ENCODE measurements at places on chromosomes 11 and 22. TPM values are rescaled to one million over a fixed set of nuclear protein-coding genes. Genes with fewer than 3 reads are reported as not detected.

GRCh38 chr11:61695917-61696316 lies 15.7 kb downstream of the DAGLA start:
- no peak for DNase-seq

- DNase-seq: no peak
Measured at GRCh38 chr11:58596621-58597020, 17.8 kb downstream of the ZFP91 start.

DNA sequence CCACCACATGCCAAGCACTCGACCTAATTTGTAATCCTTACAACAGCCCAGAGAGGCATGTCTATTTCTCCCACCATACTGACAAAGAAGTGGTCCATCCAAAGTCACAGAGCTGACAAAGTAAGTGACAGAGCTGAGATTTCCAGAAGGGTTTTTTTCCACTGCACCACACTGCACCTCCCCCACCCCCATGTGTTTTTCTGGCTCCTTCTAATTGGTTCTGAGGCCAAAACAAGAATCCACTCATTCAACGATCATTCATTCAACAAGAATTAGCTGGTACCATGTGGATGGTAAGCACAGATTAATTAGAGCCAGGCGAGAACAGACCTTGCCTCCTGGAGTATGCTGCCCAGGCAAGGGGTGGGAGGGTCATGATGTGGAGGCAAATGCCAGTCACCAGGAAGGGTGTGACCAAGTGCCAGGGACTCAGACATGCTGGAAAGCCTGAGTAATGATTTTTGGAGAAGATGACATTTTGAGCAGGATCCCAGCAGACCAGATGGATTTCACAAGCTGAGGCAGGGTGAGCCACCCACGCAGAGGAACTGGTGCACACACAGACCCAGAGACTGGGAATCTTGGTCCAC lies 14.9 kb upstream of the PRG2 start:
- no peak for DNase-seq

DNA sequence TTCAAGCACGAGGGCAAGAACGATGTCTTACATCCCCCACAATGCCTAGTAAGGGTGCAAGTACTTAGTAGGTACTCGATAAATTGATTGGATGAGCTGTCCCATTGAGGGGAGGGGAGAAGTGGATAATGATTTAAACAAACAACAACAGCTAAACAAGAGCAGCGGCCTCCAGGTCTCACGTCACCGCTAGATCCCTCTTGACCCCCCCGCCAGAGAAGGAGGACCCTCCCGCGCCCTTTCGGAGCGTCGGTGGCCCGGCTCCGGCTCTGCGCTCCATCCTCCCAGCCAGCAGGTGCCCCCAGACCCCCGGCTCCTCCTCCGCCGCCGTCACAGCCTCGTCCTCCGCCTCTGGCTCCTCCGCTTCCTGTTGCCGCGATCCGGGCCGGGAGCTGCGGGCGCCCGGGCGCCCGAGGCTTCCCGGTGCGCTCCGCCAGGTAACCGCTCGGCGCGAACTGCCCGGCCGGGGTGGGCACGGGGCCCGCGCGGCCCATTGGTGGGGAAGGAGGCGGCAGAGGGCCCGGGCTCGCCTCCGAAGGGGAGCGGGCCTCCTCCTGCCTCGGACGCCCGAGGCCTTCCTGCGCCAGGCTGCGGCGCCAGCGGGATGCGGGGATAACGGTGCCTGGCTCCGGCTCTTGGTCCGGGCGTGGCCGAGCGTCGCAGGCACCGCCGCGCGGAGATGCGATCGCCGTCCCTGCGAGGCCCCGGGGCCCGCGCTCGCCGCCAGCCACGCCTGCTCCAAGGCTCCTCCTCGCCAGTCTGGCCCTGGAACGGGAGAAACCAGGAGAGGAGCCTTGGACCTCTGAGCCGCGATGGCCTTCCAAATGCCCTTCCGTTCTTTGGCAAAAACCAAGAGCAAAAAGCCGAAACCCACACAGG lies at the start of gene TLCD5:
Gene TLCD5, plus strand, starts transcription at position 368 of the 879 bp plus-strand sequence. CDS start 2,143 bp downstream, outside the sequence.
- DNase-seq: no peak

DNA sequence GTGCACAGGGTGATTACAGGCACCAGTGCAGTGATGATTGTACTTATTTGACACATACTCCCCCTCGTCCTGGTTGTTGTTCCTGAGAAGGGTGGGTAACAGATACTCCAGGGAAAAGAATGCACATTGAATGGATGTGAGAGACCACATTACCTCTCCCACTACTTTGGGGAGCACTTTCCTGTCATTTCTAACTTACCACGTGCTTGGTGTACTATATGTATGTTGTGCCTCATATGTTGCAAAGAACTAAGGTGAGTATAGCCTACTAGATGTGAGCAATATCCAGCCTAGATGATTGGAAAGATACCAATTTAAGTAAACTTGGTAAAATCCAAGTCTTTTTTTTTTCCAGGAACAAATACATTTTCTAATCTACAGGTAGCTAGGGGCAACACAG lies 14.3 kb upstream of the SCARF2 start:
- DNase-seq: no peak

DNA sequence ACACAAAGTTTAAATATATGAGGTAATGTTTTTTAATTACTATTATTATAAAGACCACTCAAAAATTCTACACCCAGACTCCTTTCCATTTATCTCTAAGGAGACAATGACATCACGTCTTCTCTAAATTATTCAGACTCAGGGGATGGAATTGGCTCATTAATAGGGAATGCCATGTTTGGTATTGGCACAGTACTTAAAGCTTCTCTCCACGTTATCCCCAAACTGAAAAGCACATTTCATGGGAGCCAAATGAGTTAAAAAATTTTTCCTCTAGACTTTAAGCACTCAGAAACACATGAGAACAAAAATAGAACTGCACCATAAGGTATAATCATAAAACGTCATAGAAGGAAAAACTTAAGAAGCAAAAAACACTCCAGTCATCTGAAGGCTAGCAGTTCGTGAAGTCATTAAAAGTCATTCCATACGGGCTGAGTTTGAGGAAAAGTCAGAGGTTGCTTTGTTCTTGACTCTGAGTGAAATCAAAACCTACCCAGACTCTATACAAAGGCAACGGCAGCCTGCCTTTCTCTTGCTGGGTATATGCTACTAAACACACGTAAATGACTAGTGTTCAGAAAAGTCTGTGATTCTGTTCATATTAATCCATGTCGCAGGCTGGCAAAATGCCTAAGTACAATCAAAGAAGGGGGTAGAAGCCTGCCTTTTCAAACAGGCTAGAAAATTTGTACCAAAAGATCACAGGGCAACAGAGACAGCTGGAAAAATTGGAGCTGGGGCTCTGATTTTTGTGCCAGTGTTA lies 8.7 kb upstream of the MPPED2 start:
- no peak for DNase-seq

GRCh38 chr11:69371731-69372588 lies 78.0 kb downstream of the MYEOV start:
- no peak for DNase-seq

DNA sequence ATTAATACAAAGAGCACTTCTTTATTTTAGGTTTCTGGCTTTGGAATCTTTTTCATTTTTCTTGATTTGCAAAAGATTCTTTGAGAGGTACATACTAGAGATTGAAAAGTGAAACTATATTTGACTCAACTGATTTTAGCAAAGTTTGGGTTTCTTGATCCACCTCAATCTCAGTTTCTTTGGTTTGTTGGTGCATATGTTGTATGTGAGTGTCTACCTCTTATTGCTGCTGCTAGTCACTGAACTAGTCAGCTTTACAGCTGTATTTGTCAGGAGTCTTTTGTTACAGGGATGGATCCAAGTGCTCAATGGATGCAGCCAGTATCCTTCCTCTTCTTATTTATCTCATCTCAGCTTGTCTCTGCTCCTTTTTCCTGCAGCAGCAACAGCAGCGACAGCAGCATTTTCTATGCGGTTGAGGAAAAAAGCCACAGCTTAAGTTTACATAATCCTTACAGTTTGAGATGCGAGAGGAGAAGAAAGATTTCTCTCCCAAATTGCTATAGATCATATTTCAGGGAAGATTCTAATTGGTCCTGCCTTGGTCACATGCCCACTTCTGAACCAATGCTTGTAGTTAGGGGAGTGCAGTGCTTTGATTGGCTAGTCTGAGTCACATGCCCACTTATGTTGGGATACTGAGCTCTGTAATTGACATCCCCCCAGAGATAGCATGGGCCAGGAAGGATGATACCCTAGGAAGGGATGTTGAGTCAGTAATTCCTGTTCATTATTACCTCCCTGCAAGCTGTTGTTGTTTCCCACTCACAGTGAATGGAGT lies 10.0 kb upstream of the ZNRF3 start:
- DNase-seq: no peak

Gene OR10D3
- not detected for total RNA-seq

Gene SUN2
- 15.6 TPM for total RNA-seq

Gene VWA5A
- 15.8 TPM for total RNA-seq

Gene SPON1
- total RNA-seq: 0.25 TPM

Gene ALDH3B2
- not detected for total RNA-seq

Gene TLCD5
- total RNA-seq: 9.3 TPM

All from NCI-H460 (cell line).